ENCODE measurements at places on chromosomes 4 and X.

GRCh38 chrX:34877436-34877835 lies 65.2 kb upstream of the FAM47B start:
- no peak for DNase-seq

- no peak for DNase-seq
Observed at GRCh38 chr4:13169731-13170525, 314.2 kb downstream of the RAB28 start.

DNA sequence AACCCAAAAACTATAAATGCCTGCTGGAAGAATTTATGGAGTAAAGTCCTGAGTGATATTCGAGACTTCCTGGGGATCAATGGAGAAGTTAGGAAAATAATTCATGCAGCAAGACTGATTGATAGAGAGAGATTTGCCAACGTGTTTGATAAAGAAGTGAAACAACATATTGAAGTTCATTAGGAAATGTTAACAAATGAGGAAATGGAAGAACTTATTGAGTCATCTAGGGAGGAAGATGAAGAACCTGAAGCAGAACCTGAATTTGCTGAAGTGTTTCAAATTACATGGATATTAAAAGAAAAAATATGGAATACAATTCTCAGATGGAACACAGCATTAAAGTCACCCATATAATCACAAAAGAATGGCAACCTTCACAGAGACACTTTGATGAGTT lies 39.0 kb downstream of the DDX60 start:
- no peak for DNase-seq

GRCh38 chrX:78555401-78555980 lies 103.6 kb downstream of the RTL3 start:
- no peak for DNase-seq

DNA sequence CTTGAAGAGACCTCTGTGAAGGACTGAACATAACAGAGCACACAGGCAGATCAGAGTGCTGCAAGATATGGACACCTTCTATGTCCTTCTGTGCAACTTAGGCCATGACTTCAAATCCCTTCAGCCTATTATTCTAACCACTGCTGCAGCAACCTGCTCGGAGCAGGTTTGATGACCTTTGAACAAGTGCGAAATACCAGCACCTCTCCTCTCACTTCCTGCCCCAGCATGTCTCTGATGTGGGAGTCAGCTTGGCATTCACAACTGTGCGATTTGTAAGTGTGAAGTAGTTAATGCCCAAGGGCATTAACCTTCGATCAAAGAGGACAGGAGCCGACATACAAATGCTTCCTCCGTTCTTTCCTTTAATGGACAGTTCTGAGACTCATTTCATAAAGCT lies 1.6 kb upstream of the EXOC1 start:
- no peak for DNase-seq

DNA sequence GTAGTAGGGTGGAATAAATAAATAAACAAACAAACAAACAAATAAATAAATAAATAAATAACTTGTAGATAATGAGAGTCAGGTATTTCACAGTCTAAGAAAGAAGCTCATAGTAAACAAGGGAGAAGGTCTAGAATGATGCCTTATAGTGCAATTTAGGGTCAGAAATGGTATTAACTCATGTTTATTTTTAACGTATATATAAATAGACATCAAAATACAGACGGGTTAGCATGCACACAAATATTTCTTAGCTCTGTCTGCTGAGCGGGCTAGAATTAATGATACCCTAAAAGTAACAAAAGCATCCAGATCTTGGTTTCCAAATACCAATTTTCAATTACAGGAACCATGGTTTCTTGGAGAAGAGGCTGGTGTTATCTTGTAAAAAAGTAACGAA lies 16.6 kb downstream of the PFKFB1 start:
- no peak for DNase-seq

DNA sequence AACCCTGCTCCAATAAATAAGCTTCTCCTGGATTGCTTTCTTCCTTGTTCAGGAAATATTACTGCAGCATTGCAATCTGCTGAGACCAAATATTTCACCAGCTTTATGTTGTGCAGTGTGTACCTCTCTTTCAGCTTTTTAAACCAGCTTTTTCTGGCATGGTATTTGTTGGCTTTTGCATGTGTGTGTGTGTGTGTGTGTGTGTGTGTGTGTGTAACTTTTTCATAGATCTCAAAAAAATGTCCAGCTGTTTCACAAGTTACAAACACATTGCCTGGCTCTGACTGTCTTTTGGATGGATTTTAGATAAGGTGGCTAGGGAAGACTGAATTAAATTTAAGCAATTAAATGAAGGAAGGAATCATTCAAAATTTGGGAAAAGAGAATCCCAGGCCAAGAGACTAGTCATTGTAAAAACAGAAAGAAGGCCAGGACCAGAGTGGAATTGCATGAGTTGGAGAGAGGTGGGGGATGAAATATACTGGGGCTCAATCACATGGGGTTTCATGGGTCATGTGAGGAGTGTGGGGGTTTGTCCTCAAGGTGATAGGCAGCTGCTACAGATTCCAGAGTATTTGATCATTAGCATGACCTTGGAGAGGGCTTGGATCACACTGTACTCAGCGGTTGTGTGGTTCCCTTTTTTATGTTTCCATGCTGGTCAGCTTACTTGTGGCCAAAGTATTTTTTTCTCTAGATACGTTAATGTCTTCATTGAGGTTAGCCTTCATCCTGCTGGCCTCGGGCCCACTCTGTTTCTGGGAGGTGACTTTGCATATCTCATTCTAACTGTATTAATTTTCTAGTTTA lies 357.7 kb upstream of the BOD1L1 start:
- DNase-seq, result no peak

DNA sequence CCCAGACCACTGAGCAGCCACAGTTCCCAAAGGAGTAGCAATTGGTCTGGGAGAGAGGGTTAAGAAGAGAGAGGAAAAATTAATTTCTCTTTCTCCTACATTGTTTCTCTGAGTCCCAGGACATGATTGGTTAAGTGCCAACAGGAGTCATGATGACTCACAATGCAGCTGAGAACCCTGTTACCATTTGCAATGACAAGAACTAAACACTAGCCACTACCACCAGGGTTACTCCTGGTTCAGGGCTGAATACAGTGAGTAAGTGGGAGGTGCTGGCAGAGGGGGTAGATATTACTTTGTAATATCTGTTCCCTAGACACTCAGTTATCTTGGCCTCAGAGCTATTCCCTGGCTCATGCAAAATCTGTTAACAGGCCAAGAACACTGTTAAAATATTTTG lies 18.0 kb downstream of the ETDC start:
- no peak for DNase-seq

GRCh38 chr4:181685461-181685860 lies 557.7 kb upstream of the TENM3 start:
- no peak for DNase-seq

DNA sequence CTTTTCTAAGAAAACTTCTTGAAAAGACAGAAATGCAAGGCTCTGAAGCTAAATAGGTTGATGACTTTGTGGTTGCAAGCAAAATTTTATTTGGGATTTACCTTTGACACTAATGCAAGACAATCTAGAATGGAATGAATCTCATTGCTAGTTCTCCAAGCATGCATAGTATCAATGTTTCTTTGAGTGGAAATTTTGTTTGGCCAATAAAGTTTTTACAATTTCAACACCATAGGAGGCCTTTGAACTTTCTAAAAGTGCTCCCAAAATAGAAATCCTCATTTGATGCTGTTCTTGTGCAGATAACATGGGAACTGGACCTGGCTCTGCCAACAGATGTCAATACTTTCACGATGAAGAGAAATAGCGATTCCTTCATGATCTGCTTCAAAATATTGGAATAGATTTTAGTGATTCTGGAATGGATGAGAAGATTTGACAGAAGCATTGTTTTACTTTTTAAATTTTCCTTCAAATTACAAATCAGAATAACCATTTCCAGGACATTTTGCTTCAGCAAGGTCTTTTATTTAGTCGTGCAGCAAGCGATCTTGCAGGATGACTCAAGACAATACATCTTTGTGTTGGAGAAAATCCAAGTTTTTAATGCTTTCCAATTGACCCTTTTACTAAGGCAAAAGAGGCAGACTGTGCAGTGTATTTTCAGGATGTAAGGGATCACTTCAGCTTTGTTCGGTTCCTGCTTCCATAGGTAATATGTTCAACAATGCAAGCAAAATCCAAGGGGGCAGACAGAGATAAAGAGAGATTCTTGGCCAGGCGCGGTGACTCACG lies 51.7 kb upstream of the OTUD4 start:
- DNase-seq, result no peak

GRCh38 chr4:26727844-26728243 lies 132.8 kb upstream of the STIM2 start:
- no peak for DNase-seq

DNA sequence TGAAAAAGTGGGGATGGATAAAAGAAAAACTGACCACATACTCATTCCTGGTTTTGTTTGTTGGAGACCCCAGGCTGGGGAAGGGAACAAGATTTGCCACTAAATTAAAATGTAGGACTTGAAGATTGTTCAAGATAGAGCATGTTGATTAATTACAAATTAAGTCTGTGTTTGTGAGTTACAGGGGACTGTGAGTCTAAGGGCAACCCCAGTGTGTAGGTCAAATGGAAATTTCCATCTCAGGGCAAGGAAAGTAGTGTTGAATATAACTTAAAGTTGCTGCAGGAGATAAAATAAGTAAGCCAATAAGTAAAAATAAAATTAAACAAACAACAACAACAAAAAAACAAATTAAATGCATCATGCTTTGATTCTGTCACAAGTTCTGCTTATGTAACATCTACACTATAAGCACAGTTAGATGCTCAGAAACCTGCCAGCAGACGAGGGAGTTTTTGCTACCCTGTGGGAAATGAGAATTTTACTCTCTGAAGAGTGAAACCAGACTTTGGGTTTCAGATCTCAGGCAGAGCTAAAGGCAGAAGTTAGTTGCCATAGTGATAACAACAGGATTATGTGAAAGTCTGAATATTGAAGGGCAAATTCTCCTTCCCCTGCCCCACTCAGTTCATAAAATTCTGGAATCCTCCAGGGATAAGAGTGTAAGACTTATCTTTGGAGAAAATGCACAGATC lies 352.3 kb downstream of the GRXCR1 start:
- no peak for DNase-seq

DNA sequence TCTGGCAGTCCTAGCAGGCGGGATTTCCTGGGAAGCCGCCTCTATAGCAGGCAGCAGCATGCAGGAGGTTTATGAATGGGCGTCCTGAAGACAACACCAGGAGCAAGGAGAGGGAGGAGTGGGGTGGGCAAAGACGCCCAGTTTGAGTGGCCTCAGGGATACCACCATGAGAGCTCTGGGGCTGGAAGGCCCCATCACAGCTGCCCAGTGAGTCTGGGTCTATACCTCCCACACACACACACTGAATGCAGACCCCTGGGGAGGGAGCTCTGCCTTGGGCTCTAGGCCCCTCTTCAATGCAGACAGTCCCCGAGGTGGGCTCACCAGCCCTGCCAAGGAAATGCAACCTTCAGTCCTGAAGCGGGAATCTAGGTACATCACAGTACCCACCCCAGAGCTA lies 98.6 kb downstream of the AFAP1 start:
- no peak for DNase-seq

DNA sequence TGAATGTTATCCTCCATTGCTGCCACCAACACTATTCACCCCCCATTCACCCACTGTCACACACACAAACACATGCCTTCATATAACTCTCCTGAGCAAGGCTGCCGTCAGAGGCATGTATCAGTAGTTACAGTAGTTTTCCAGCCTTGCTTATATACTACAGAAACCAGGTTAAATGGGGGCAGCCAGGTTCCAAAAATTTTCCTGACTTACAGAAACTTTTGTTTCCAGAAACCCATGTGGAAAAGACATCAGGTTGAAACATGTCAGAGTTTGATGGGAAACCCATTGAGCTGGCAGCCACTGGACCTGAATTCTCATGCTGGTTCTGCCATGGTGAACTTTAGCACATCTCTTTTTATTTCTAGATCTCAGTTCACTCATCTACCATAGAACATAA lies 64.0 kb downstream of the COX18 start:
- no peak for DNase-seq

DNA sequence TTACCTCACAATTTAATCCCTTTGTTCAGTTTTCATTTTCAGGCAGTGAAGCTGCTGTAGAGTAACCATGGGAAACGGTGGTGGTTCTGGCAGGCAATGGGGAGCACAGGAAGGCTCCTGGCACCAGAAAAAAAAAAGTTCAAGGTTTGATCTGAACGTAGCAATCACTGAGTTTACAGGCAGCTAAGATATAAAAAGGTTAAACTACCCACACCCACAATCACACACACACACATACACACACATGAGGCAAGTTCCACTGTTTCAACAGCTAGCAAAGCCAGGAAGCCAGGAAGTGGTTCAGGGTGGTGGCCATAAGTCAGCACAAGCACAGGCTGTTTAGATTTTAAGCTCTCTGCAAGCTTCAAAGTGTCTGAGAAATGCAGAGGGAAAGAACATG lies at the start of gene SULT1B1:
SULT1B1 (minus strand) TSS at position 166 of the 400 bp plus-strand sequence. CDS start 5,403 bp downstream, outside the sequence.
- no peak for DNase-seq

GRCh38 chr4:3786196-3786869 lies 20.1 kb downstream of the ADRA2C start:
- no peak for DNase-seq

GRCh38 chrX:118669435-118669834 lies 58.0 kb upstream of the IL13RA1 start:
- no peak for DNase-seq

GRCh38 chr4:74038086-74038424 lies 434 bp downstream of the CXCL3 start:
- no peak for DNase-seq

DNA sequence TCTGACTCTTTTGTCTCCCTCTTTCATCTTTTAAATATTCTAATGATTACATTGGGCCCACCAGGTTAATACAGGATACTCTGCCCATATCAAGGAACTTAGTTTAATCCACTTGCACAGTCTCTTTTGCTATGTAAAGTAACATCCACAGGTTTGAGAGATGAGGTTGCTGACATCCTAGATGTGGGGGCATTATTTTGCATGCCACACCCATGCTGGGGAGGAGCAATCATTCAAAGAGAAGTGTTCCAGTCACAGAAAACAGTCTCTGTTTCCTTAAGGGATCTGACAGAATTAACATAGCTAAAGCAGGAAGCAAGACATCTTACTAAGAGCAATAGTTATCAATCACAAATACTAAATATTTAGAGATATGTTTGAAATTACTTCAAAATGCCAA lies 11.5 kb upstream of the TRAM1L1 start:
- DNase-seq, result no peak

DNA sequence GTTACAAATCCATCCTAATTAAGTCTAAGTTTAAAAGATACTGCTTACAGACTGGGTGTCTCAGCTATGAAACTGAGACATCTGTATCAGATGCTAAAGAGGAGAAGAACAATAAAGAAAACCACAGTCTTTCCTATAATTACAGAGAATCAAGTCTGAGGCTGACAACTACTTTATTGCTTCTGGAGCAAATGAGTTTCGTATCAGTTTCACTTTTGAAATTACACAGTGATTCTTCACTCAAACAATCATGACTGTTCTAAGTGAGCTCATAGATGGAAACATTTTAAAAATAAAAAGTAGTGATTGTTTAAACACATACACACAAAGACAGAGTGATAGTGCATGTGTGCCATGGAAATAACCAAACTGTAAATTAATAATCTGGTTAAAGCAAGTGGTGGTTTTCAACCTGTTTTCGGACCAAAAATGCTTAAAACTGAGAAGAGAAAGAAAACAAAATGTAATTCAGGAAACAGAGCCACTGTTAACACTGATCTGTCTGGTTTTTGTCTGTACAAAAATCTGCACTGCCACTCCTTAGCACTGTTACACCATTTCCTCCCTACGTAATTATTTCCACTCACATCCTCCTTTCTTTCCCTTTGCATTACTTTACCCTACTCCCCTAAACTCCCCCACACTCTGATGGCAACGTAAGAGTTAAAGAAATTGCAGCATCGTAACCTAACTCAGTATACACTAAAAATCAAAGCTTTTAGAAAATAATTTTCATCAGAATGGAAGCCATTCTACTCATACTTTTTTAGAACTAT lies 12.5 kb downstream of the RFC1 start:
- DNase-seq, result no peak

Measured in NCI-H2081 treated with DMSO at 0.1 percent for 48 hours (cell line).